ENCODE measurements at places on chromosomes 11 and 22.

GRCh38 chr11:63999349-64000025 lies 13.2 kb downstream of the OTUB1 start:
- DNase-seq: no peak

- DNase-seq: peak; percentile 32
These were observed 886.4 kb downstream of the BRD1 start for GRCh38 chr22:48941033-48941902.

GRCh38 chr11:63793161-63793560 lies 20.1 kb upstream of the SPINDOC start:
- no peak for DNase-seq

DNA sequence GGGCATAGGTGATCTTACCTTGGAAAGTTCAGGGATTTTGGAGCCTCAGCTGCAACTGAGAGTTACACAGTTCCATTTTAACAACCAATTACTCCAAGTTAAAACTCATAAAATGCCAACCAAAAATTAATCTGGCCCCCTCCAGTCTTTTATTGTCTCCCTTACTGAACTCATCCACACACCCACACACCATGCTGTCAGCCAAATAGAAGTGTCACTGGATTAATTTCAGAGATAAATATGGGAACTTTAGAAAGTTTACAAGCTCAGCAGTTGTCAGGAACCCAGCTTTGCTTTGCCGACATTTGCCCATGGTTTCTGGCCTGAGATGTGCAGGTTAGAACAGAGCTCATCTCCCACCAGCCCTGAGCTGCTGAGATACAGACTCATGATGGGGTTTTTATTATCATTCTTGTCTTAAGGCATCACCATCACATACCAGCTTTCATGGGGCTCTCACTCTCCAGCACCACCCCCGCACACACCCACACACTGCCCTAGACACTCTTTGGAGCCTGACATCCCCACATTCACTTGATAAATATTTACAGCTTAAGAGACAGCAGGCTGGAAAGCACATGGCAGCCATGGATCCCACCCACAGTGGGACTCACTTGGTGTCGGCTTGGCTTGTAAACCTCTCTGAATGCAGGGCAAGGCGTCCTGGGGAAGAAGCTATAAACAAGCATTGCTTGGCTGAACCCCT lies 23.7 kb upstream of the CTR9 start:
- DNase-seq: no peak

DNA sequence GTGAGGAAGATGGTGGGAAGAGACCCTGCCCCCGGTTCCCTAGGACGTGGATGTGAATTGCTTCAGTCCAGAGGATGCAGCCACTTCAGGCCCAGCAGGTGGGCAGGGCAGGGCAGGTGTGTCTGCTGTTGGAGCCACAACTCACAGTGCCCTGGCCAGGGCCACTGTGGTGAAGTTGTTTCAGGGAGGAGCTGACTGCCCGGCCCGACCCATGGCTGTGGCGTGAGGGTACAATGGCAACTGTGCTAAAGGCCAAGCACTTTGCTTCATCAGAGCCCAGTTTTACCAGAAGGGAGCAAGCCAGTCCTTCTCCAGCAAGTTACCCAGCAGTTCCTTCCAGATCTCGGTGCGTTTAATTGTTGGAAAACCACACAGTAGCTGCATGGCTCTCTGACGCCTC lies 1174.4 kb downstream of the BRD1 start:
- no peak for DNase-seq

DNA sequence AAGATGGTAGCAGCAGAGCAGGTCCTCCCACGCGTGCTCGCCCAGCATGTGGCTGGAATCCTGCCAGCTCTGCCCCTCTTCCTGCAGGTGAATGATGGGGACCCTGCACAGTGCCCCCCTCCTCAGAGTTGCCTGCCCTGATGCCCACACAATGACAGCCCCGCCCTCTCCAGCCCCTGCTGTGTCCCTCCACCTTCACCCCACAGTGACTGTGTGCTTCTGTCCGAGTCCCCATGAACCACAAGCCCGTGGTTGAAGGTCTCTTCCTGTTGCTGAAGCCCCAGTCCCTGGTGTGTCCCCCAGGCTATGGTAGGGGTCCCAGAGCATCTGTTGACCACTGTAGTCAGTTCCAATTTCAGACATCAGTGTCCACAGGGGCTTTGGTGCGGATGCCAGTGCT lies 71.0 kb downstream of the BRD1 start:
- peak; percentile 44 for DNase-seq

DNA sequence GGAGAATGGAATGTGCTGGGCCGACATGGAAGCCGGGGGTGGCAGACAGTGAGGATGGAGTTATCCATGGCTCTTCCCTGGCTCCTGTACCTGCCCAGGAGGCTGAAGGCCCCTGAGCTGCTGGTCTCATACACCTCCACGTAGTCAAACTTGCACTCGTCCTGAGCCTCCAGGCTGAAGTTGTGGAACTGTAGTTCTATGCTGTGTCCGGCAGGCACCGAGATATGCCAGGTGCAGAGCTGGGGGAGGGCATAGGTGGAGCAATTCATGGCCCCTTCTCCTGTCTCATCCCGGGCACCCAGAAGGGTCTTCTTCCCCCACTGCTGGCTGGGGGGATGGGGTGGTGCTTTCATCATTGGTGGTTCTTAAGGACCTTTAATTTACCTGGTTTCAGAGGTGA lies 2.8 kb downstream of the MFRP start:
- no peak for DNase-seq

DNA sequence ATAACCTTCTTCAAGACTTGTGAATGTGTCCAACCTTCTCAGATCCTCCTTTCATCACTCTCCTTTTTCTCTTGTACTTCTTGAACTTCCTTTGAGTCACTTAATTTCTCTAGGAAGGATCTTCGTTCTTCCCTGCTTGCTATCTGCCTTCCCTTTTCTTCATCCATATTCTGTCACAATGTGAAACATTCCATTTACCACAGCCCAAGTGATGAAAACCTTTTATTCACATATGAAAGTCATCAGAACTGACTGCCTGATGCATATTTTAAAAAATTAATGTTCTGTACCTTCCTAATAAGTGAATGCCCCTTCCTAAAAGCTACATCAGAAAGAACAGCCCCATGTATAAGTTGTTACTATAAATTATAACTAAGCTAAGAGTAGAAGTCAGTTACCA lies 520.4 kb upstream of the LUZP2 start:
- DNase-seq: no peak

- no peak for DNase-seq
These were observed 2.5 kb downstream of the PNPLA5 start for GRCh38 chr22:43889201-43889859.

DNA sequence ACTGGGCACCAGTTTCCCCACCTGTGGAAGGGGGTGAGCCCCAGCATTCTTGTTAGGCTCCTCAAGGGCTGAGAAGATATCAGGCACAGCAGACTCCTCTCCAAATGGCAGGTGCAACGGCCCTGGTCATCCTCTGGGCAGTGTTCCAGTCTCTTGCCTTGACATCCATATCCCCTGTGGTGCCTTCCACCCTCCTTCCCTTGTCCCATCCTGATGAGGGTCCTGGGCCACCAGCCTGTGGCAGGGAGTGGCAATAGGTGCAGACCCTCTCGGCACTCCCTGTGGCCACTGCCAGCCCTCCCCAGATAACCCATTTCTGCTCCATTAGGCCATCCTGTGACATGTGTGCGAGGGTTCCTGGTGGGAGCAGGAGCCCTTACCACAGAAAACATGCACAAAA lies 78.8 kb upstream of the NECTIN1 start:
- no peak for DNase-seq

- DNase-seq: peak; percentile 31
These were observed 5.2 kb downstream of the PCSK7 start for GRCh38 chr11:117226388-117227385.

DNA sequence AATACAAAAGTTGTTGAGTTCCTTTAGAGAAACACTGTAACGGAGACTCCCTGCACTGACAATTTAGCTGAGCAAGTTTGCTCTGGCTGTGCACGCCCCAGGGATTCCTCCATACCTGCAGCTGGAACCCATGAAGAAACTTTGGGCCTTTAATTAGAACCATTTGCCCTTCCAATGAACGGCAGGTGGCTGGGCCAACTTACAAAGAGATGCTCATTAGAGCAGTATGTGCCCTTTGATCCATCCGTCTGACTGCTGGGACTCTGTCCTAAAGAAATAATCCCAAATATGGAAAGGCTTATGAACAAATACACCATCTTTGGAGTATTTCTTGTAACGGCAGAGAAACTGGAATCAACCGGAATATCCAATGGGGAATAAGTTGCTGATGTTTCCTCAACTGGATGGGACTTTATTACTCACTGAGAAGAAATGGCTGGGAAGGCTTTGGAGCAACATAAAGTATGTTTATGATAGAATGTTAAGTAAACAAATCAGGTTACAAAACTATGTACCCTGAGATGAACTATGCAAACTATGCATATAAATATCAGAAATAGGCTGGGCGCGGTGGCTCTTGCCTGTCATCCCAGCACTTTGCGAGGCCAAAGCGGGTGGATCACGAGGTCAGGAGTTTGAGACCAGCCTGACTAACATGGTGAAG lies 24.4 kb upstream of the FBLN1 start:
- peak; percentile 85 for DNase-seq

DNA sequence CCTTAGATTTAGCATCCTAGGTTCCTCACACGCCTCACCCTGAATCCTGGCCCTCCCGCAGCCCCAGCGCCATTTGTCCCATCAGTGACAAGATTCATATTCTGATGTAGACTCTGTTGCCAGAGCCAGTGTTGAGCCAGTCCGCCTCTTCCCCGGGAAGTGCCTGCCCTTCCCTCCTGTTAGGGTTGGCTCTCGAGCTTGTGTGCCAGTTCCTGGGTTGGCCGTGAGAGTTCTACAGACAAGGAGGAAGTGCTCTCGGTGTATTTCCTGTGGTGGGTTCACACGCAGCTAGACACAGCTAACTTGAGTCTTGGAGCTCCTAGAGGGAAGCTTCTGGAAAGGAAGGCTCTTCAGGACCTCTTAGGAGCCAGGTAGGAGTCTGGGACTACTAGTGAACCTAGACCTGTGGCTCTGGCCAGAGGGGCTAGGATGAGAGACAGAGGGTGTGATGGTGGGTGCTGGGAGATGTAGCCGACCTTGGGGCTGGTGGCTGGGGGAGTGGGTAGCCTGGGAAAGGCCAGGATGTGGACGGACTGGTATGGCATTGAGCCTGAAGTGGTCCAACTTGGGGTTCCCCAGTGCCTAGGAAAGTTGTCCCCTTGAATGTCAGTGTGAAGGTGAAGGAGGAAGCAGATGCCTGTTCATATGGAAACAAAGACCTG lies at the start of gene IL18BP:
Gene IL18BP (plus strand): TSS at position 261 of the 662 bp plus-strand sequence. CDS start 1,076 bp downstream, outside the sequence.
- DNase-seq: no peak

DNA sequence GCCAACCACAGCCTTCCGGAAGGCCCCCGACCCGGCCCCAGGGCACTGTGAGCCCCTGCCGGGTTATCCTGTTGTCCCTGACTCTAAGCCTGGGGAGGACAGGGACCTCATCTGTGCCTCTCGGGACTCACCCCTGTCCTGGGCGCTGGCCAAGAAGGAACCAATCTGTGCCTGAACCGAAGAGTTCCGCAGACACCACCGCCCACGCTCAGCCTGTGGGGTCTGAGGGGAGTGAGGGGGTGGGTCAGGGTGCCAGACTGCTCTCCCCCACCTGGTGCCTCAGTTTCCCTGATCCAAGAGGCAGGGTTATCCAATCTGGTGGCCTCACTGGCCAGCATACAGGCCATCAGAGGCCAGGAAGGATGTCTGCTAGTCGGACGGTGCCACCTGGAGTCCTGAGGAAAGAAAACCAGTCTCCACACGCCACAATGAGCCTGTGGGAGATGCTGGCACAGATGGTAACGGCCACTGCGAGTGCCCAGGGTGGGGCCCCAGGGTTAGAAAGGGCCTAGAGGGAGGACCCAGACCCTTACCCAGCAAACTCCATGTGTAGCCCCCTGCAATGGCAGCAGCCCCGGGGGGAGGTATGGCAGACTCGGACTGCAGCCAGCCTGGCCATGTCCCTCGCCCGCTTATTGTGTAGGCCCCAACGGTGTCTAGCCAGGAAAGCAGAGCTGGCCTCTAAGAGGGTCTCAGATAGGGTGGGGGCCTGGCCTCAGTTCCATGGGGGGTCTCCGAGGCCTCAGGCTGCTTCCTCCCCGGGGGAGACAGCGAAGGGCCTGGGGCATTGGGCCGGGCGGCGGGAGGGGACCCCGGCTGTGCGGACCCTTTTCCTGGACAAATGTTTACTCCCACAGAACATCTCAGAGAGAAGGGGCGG lies 827 bp upstream of the TNNT3 start:
- no peak for DNase-seq

- DNase-seq: no peak
These were observed 54.4 kb upstream of the SYN3 start for GRCh38 chr22:33112580-33112979.

DNA sequence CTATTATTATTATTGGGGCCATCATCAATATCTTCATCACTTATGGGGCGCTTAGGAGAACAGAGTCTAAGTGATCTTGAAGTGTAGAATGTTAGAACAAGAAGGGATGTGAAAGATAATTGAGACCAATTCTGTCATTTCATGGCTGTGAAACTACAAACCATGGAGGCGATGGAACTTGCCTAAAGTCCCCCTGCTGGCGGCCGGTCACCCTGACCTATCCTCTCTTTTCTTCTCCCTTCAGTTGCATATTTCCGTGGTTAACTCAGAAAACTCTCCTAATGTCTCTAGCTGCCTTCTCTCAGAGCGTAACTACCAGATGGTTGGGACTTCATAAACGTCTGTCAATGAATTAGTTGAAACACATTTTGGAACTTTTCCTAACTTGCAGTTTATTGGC lies 6.6 kb upstream of the OR4B1 start:
- DNase-seq: no peak

- no peak for DNase-seq
These were observed 236.3 kb upstream of the SORL1-AS1 start for GRCh38 chr11:121688860-121689614.

GRCh38 chr22:20748731-20749428 lies 25.0 kb upstream of the SERPIND1 start:
- DNase-seq: no peak

- DNase-seq: no peak
These were observed 576.5 kb upstream of the CCDC90B start for GRCh38 chr11:83862691-83863090.

Measured in SJSA1 (cell line).